RPMI7951 (cell line): ENCODE measurements at places on chromosomes 16 and 17.
A peak's percentile ranks its signal among the peaks of the same experiment; 100 is the strongest.

- no peak for DNase-seq
These were observed 2.3 kb downstream of the CACNG5 start for GRCh38 chr17:66837226-66837625.

- no peak for DNase-seq
These were observed 6.2 kb downstream of the ACSF2 start for GRCh38 chr17:50432125-50432762.

DNA sequence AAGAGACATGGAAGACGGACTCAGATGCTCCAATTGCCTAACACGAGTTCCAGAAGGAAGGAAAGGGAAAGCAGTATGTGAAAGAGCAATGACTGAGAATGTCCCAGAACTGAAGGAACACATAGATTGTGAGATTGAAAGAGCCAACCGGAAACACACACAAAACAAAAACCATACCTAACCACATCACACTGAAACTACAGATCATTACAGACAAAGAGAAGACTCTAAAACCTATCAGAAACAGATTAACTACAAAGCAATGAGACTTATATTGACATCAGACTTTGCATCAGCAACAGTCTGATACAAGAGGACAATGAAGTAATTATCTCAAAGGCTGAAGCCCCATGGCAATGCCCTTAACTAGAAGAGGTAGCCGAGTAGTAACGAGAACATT, 45.6 kb upstream of the CLEC18B start:
- DNase-seq: no peak

DNA sequence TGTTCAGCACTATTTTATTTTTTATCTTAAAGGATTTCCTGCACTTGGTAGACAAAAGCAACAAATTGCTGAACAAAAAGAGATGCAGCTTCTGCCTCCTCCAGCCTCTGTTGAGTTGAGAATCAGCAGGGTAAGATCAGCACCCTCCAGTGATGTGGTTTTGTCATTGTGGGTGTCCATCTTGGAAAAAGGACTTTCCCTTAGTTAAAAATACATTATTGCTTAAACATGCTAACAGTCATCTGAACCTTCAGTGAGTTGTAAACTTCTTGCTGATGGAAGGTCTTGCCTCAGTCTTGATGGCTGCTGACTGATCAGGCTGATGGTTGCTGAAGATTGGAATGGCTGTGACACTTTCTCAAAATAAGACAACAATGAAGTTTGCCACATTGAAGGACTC, 101.2 kb downstream of the PHKB start:
- DNase-seq: no peak

DNA sequence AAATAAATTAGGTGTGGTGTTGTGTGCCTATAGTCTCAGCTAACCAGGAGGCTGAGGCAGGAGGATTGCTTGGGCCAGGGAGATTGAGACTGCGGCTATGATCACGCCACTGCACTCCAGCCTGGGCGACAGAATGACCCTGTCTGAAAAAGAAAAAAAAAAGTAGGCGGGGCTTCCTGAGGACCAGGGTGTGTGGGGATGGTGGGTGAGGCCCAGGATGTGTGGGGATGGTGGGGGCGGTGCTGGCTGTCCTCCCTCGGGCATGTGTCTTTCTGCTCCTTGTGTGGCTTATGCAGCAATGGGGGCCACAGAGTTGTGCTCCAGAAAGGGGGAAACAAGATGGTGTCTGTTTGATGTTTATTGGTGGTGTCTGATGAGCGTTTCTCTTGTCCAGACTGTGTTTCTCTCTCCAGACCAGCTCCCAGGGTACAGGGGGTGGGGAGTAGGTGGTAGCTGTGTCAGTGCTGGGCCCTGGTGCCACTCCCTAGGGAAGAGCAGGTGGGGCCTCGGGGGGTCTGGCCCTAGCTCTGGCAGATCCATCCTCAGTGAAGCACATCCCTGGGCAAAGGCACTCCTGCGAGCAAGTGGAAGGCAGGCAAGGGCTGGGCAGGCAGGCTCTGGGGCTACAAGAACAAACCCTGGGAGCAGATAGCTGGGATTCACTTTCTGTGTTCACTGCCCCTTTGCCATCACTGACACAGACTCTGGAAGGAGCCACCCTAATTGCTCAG, 2.3 kb downstream of the LCAT start:
- DNase-seq: no peak

DNA sequence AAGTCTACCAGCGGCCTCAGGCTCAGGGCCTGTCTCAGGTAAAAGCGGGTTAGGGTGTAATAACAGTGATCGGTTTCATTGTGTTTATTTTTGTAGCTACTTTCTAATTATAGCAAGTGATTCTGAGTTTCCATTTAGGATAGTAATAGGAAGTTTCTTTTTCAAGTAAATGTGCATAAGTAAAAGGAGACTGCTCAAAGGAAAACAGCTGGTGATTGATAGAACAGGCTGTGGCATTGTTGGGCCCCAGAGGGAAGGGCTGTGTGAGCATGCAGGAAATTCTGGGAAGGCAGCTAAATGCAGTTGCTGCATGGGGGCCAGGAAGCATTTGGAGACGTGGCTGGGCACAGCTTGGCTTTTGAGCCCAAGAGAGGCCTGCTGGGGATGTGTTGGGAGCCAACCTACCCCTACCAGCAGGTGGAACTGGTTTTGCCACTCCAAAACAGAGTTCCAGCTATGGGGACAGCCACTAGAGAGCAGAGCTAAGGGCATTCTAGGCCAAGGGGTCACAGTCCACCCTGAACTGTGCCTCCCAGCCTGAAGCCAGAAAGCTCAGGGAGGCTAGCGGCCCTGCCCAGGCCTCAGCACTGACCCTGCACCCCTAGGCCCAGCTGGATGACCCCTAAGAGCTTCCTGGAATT, 12.6 kb downstream of the SNX20 start:
- DNase-seq: no peak

GRCh38 chr17:57405491-57406072, 149.3 kb downstream of the MSI2 start:
- no peak for DNase-seq

GRCh38 chr17:21105064-21105894, 21.5 kb upstream of the DHRS7B start:
- no peak for DNase-seq

DNA sequence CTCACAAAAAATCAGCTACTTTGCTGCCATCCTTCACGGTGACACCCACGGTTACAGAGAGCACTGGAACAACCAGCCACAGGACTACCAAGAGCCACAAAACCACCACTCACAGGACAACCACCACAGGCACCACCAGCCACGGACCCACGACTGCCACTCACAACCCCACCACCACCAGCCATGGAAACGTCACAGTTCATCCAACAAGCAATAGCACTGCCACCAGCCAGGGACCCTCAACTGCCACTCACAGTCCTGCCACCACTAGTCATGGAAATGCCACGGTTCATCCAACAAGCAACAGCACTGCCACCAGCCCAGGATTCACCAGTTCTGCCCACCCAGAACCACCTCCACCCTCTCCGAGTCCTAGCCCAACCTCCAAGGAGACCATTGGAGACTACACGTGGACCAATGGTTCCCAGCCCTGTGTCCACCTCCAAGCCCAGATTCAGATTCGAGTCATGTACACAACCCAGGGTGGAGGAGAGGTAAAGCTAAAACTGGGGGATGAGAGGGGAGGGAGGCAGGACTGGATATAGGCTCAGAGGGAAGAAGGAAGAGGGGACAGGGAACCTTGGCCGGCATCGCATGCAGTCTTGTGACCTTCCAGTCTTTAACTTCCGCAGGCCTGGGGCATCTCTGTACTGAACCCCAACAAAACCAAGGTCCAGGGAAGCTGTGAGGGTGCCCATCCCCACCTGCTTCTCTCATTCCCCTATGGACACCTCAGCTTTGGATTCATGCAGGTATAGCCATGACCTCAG, 581 bp downstream of the CD68 start:
- DNase-seq: no peak

DNA sequence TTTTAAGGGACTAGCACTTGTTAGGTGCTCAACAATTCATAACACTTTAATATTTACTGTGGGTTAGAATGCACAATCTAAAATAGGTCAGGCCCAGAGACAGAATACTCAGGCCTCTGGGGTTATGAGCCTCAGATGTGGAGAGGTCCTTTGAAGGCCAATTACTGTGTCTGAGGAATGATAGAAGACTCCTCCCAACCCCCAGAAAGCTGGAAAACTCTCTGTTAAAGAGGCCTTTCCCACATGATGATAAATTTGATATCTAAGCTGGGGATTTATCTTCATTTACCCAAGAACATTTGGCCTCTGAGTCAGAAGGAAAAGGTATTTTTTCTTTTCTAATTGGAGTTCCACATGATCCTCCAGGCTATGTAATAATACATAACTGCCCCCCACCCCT, 41.1 kb upstream of the MMD start:
- DNase-seq: peak; percentile 18

GRCh38 chr17:52136166-52136565, 22.3 kb downstream of the CA10 start:
- no peak for DNase-seq

- peak; percentile 50 for DNase-seq
These were observed 36.2 kb downstream of the RGS9 start for GRCh38 chr17:65173284-65173793.

DNA sequence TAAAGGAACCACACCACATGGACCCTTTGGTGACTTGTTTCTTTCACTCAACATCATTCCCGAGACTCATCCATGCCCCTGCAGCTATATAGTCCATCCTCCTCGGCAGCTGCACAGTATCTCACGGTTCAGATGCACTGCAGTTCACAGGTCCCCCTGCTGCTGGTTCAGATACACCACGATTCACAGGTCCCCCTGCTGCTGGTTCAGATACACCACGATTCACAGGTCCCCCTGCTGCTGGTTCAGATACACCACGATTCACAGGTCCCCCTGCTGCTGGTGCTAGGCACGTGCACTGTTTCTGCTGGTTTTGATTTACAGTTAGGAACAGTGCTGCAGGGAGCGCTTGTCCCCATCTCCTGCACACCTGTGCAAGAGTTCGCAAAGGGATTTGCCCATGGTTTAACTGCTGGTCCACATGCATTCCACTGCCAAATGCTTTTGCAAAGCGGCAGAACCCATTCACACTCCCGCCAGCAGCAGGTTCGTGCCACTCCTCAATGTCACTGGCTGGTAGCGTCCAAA, 3.8 kb downstream of the HSDL1 start:
- no peak for DNase-seq

DNA sequence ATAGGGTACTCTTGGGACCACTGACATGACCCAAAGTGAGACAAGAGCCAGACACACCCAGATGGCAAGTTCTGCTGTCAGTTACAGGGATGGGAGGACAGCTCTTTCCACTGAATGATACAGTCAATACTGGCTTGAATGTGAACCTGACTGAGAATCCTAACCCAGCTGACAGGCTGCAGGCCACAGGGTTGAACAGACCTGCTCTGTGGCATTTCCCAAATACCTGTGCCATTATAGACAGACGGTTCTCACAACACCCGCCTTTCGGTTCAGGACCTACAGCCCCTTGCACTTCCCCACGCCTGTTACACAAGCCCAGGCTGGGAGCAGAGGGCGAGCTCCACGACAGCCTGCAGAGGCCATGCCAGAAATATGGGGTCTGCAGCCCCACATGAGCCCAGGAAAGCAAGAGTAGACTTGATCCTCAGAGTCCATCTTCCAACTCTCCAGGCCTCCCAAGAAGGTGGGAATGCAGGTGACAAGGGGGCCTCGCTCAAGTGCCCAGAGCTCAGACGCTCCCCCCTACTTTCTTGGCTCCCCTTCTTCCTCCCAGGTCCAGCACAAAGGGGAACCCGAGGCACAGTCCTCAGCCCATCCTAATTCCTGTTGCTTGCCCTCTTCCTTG, 314.3 kb downstream of the SOX9 start:
- no peak for DNase-seq

DNA sequence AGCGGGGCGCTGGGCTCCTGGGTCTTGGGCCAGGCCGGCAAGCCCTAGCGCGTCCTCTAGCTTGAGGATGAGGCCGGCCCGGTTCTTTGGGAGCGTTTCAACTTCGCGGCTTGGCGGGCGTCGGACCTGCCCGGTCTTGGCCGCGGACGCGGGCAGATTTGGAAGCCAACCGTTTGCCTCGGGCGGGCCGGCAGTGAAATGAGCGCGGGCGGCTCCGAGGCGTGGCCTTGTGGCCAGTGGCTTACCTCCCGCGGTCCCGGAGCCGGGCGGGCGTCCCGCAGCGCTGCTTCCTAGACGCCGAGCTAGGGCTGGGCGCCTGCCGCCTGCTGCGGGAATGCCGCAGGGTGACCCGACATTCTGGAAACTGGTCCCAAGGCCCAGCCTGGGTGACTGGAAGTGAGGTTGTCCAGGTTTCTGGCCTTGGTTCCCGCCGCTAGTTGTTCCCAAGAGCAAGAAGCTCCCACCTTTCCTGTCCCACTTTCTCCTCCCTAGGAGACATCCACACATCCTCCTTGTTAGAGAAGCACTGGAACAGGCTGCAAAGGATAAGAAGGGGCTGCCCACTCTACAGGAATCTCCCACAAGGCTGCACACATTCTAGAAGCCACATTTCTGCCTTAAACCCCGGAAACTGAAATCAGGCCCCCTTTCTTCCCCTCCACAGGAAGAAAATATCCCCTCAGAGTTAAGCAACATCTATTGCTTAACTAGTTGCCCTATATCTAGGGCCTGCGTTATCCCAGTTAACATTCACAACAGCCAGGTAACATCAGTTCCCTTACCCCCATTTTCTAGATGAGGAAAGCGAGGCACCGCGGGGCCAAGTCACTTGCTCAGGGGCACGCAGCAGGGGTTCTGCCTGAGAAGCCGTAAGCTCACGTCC, 4.5 kb upstream of the CBX8 start:
- DNase-seq: peak; percentile 55

DNA sequence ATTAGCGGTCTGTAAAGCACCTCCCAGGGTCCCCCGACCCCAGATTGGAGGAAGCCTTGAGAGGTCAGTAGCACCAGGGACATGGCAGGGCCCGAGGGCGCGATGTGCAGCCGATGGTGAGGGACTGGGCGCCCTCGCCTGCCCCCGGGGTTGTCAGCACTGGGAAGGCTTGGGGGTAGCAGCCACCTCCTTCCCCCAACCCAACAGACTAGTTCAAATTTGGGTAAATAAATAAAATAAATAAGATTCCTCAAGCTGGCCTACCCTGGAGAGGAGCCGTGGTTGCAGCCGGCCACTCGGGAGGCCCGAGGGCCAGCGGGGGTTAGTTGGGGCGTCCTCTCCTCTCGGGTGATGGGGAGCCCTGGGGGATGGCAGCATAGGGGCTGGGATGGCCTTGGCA, 1.5 kb downstream of the C16orf92 start:
- no peak for DNase-seq

GRCh38 chr16:87725596-87726235, 40.1 kb downstream of the KLHDC4 start:
- DNase-seq: no peak

DNA sequence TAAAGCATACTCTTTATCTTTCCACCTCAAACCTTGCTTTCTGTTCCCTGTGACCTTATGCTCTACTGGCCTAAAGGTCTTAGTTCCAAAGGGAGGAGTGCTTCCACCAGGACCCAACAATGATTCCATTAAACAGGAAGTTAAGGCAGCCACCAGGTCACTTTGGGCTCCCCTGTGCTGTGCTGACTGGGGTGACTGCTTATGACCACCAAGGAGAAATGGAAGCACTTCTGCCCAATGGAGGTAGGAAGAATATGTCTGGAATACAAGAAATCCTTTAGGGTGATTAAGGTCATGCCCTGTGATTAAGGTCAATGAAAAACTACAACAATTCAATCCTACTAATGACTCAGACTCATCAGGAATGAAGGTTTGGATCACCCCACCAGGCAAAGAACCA, 233.8 kb upstream of the CDH11 start:
- DNase-seq: no peak
